ENCODE measurements at places on chromosomes 5 and 9.
A peak's percentile ranks its signal among the peaks of the same experiment; 100 is the strongest.

DNA sequence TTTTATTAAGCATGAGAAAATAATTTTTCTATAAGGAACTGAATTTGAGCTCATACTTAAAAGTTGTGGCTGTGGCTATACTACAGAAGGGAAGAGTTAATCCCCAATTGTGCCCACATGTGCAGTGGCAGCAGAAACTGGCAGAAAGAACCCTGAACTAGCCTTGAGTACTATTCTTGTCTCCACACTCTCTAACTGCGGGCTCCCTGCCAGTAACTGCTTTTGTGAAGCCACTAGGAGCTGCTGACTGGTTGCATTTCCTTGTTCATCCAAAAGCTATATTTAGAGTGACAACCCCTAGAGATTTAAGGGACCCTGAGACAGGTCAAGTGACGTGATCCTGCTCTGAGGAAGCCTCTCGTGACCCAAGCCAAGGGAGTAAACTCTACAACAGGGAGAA lies 238.6 kb downstream of the ELAVL2 start:
- DNase-seq, result no peak

DNA sequence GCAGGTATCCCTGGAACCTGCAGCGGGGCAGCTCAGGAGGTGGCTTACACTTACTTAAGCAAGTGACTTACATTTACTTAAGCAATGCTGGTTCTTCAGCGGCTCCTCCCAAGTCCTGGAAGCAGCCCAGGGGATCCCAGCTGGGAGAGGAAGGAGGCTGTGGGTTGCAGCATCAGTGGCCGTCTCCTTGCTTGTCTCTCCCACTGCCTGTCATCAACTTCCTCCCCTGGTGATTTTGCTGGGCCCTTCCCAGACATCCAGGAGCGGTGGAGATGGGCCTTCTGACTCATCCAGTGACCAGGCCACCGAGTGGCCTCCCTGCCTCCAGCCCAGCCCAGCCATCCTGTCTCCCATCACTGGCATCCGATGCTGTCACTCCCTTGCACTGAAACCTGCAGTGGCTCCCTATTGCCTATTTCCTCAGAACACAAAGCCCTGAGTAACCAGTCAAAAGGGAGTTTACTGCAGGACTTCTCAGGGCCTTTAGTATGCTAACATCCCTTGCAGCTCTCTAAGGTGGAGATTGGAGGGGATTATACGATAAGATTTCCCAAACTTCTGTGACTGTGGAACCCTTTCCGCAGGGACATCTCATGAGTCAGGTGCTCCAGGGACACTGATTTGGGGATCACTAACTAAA lies 155.9 kb upstream of the PHYKPL start:
- DNase-seq, result no peak

- no peak for DNase-seq
These were observed 25.1 kb upstream of the EEIG1 start for GRCh38 chr9:128005923-128006322.

- no peak for DNase-seq
These were observed 330.4 kb downstream of the ICE1 start for GRCh38 chr5:5752844-5753243.

DNA sequence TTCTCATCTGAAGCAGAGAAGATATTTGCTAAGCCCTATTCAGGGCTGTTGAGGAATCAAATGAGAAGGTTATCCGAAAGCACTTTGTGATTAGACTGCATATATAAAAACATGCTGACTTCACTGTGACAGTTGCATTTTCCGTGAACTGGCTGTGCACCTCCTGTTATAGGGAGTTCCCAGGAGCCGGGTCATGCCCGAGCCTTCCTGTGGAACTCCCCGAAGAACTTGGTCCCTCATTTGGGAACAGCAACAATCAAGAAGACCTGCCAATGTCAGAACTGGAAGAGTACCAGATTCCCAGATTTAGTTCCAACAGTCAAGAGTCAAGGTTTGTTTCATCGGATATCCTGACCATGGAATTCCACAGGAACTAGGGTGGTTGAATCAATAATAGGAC lies 130.4 kb upstream of the RAI14 start:
- DNase-seq, result no peak

GRCh38 chr5:3564827-3565518 lies 30.7 kb upstream of the IRX1 start:
- no peak for DNase-seq

DNA sequence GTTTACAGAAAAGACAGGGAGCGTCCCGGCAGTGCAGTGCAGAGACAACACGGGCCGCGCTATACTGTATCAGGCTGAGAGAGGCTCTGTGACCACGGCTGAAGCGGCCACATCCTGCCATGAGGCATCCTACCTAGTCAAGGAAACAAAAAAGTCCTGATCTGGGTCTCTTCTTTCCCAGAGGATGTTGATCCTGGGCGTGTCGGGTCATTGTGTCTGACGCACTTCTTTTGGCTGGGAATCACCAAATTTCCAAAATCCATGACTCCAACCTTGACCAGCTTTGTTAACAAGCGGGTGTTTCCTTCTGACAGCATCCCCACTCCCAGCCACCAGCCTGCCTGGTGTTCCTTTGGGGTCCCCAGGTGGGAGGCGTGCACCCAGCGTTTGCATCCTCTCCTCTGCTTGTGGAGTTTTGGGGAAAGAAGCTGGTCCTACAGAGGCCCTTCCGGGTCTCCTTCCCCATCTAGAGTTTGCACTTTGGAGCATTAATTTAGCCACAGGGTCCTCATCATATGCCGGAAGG lies 91.4 kb upstream of the RAI14 start:
- DNase-seq, result no peak

DNA sequence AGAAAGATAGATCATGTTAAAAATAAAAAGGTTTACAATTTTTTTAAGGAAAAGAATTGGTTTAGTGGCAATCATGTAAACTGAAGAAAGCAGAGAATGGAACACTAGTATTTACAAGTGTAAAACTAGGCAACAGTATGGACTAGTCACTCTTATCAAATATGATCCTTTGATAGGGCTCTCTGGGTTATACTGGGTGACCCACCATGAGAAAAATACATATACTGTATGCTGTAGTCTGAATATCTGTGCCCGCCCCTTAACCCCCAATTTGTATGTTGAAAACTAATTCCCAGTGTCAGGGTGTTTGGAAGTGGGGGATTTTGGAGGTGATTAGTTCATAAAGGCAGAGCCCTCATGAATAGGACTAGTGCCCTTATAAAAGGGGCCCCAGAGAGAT lies 236.8 kb upstream of the TARS1 start:
- DNase-seq, result no peak

GRCh38 chr5:13932561-13932960 lies 11.9 kb downstream of the DNAH5 start:
- no peak for DNase-seq

DNA sequence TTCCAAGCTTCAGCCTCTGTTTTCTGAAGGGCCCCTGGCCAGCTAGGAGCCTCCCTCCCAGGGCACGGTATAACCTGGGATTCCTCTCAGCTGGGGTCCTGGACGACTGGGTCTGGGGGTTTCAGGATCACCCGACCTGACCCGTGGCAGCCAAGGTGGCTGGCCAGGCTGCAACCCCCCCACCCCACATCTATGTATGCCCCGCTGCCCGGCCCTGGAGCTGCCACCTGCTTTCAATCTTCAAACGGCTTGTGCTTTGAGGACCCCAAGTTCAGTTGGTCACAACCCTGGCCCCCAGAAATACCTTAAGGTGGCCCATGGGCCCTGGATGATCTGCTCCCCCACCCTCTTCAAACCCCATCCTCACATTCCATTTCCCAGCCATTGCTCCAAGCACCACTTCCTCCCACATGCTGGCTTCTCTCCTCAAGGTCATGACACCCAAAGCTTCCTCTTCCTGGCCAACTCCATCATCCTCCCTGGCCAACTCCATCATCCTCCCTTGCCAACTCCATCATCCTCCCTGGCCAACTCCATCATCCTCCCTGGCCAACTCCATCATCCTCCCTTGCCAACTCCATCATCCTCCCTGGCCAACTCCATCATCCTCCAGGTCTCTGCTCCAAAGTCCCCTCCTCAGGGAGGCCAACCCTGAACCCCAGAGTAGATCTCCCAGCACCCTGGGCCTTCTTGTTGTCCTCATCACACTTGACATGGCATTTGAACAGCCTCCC lies 17.2 kb upstream of the TTLL11 start:
- no peak for DNase-seq

GRCh38 chr5:150625831-150626746 lies 14.4 kb upstream of the SYNPO start:
- no peak for DNase-seq

GRCh38 chr5:107340631-107341030 lies 330.1 kb downstream of the EFNA5 start:
- no peak for DNase-seq

- DNase-seq, result no peak
These were observed 438.4 kb downstream of the EFNA5 start for GRCh38 chr5:107232293-107232692.

GRCh38 chr5:159616952-159617351 lies 286.7 kb upstream of the IL12B start:
- DNase-seq, result peak; percentile 3

- DNase-seq, result no peak
These were observed 257.9 kb downstream of the MAN2A1 start for GRCh38 chr5:109947667-109948066.

DNA sequence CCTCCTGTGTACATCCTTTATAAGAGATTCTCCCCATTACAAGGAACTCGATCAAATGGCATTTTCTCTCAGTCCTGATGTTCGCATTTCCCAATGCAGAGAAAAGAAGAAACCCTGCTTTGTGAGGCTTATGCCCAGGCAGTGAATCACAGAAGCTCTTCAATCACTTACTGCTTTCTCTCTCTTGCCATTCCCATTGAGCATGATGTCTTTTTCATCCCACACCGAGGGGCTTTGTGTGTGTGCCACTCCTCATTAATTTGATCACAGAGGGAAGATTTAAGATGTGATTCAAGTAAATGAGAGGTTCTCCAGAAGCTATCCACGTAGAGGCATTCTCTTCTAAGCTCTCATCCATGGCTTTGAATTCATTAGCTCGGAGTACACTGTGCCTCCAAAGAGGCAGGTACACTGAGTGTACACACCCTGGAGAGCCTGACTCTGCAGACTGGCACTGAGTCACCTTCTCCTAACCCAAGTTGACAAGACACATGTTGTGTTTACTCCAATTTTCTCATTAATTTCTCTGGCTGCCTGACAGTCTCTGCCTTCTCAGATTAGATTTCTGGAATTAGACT lies 45.4 kb downstream of the MFAP3 start:
- DNase-seq, result no peak

GRCh38 chr9:131724683-131725082 lies 15.2 kb downstream of the RAPGEF1 start:
- no peak for DNase-seq

- no peak for DNase-seq
These were observed 114.0 kb downstream of the PIP5K1B start for GRCh38 chr9:68819065-68819464.

GRCh38 chr5:89262030-89262429 lies 379.0 kb upstream of the MEF2C start:
- DNase-seq, result no peak

DNA sequence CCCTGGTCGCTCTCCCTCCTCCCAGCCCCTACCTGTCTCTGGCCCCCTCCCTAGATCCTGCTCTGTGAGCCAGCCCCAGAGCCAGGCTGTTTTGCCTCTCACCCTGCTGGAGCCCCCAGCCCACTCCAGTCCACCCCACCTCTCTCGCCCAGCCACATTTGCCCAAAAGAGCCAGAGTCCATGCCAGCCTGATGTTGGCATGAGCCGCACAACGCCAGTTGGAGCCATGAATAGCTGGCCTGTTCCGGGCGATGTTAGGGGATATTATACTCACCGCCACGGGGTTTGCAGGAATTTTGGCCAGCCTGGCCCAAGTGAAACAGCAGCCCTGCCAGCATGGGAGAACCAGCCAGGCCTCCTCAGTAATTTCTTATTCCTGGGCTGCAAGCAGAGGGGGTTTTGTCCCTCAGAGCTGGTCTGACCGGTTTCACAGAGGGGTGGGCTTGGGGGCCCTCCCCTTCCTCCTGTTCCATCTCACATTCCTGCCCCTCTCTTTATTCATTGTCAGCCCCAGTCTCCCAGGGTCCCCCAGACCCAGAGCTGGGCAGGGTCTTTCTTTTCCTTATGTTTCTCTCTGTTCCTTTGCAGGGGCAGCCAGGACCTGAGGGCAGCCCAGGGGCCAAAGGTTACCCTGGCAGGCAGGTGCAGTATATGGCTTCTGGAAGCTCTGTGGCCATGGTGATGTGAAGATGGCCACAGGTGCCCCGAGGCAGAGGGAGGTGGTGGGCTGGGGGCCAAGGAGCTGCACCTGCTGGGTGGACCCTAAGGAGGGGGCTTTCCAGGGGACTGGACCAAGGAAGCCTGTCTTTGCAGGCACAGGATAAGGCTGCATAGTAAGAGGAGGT lies 50.1 kb downstream of the COL27A1 start:
- DNase-seq, result no peak

All from hypothalamus (tissue), 51 donors.